ENCODE measurements at places on chromosomes 1 and 21.

GRCh38 chr1:98260412-98260811, 339.6 kb upstream of the DPYD start:
- no peak for DNase-seq

DNA sequence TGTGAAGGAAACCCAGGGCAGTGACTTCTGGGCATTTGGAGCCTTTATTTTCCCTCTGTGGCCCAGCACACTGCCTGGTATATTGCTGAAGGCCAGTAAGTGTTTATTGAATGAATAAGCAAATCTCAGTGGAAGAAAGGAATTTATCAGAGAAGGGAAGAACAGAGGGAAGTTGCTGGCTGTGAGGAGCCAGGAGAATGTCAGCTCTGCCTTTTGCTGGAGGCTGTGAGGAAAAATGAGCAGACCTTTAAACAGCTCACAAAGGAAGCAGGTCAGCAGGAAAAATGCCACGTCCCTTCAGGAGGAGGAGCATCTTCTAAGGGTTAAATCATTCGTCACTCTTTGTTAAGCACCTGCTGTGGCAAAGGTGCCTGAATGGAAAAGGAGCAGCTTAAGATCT, 75.9 kb downstream of the GIPC2 start:
- DNase-seq = no peak

GRCh38 chr1:55707196-55707595, 492.0 kb upstream of the USP24 start:
- DNase-seq = no peak

DNA sequence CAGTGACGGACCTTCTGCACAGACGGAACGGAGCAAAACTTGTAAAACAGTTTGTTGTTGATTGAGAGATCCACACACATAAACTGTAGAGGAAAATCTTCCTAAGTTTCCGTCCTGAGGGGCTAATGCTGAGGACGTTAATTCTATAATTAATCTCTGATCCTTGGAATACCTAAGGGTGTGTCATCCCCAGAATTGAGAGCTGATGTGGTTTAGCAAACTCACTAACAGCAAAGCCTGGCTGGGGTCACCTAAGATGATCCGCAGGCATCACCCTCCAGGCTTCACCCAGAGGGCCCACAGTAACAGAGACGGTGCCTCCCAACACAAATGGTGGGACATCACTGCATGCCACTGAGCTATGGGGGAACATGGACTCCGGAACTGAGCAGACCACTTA, 97.5 kb downstream of the SMYD2 start:
- DNase-seq = no peak

GRCh38 chr1:195608883-195609282, 999.4 kb downstream of the KCNT2 start:
- no peak for DNase-seq

- no peak for DNase-seq
These were observed 43.0 kb upstream of the RAP1A start for GRCh38 chr1:111576547-111576946.
